ENCODE measurements at places on chromosomes 13 and 19.

- DNase-seq = no peak
These were observed 1.8 kb upstream of the NEK3 start for GRCh38 chr13:52161181-52161646.

- DNase-seq = peak; percentile 49
These were observed 13.7 kb downstream of the KLHL26 start for GRCh38 chr19:18650468-18651041.

GRCh38 chr13:45257638-45258333, 56.9 kb upstream of the KCTD4 start:
- DNase-seq = no peak

DNA sequence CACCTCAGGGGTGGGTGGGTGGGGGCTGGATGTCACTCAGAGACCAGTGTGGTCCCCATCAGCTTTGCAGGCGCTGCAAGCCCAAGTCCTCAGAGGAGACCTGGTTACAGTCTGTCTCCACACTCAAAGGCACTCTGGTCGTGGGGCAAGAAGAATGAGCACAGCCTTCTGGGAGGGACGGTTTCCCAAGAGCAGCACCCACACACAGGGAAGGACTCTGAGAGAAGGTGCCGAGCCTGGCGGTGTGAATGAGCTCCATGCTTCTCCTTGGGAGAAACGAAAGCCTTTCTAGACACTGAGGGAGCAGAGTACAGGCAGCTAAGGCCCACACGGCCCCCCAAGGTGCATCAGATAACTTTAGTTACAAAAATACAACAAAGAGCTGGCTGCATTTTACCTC, 473.6 kb downstream of the FOXO1 start:
- no peak for DNase-seq

DNA sequence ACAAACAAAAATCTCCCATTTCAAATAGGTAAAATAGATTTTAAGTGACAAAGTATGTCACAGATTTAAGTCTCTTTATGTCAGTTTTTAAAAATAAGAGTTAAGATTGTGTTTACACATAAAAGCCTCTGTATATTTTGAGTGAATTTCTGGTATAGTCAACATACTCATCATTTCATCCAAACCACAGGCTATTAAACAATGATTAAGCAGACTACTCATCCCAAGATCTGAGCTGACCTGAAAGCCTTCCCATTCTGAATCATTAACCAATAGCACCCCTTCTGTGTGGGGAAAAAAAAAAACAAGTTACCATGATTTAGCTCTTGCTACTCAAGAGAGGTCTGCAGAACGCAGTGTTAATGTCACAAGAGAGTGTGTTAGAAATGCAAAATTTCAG, 284.4 kb upstream of the NBEA start:
- DNase-seq = no peak

DNA sequence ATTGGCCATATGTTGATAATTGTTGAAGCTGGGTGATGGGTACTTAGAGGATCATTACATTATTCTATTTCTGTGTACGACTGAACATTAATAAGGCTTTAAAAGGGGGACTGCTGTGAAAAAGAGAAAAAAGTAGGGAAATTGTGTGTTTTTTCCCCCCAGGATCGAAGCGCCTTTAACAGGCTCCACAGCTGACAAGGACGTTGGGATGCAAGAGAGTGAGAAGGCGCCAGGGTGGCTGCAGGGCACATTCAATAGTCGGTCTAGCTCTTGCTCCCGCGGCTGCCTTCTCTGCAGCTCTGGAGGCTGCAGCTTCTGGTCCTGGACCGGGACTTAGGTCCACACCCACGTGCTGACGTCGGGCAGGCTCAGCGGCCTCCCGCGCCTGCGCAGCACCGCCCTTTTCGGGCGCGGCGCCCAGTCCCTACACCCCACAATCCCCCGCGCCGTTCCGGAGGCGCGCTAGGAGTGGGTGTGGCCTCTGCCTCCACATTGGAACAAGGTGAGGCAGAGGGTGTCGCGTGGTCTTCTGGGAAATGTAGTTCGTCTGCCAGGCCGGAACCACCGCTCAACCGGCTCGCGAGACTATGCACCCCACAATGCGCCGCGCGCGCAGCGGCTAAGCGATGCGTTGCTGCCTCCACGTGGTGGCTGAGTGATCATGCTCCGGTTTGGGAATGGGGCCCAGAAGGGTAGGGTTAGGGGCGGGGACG, 4.9 kb upstream of the LRFN3 start:
- peak; percentile 92 for DNase-seq

DNA sequence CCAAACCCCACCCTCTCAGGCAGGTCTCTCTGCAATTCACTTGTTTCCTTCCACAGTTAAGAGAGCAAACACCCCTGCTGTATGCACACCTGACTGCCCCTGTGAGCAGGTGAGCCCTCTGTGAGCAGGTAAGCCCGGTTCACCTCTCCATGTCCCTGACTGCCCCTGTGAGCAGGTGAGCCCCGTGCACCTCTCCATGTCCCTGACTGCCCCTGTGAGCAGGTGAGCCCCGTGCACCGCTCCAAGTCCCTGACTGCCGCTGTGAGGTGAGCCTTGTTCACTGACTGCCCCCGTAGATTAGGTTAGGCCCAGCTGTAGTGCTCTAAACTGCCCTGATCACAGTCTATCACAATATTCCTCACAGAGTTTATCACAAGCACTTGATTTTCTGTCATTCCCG, 29.2 kb downstream of the TMTC4 start:
- DNase-seq = no peak

DNA sequence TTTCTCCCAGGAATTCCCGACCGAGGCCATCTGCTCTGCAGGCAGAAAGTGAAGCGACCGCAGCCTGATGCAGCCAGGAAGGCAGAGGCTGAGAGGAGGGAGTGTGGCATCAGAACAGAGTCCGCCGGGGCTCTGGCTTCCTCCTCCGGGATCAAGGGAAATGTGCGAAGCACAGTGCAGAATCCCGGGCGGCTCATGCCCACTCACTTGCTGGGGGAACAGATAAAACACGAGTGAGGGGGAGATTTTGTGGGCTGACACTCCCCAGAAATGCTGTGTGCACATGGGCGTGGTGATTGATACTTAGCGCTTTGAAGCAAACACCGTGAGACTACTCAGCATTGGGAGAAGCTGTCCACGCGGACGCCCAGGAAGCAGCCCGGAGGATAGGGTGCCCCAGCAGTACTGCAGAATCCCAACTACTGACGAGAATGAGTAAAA, 75.3 kb upstream of the POMP start:
- DNase-seq = no peak

GRCh38 chr13:67645874-67646467, 415.8 kb upstream of the PCDH9 start:
- no peak for DNase-seq

DNA sequence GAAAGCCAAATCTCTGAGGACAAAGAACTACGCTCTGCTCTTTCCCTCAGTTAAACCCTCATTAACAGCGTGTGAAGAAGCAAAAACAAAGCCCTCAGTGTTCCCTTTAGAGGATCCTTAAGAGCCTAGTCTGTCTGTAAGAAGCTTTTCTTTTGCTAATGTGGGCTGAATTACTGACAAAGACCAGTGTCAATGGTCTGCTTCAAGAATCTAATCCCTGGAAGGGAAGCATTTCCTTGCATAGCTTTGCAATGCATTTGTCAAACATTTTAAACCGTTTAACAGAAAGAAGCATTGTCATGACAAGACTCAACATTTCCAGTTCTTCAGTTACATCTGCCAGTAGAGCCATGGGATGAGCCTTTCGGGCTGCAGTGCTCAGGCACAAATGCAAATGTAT, 64.9 kb downstream of the EDNRB start:
- no peak for DNase-seq

GRCh38 chr19:51470966-51471365, 7.4 kb upstream of the CEACAM18 start:
- DNase-seq = no peak

- DNase-seq = no peak
These were observed 22.3 kb upstream of the CLDN10 start for GRCh38 chr13:95530178-95530577.

DNA sequence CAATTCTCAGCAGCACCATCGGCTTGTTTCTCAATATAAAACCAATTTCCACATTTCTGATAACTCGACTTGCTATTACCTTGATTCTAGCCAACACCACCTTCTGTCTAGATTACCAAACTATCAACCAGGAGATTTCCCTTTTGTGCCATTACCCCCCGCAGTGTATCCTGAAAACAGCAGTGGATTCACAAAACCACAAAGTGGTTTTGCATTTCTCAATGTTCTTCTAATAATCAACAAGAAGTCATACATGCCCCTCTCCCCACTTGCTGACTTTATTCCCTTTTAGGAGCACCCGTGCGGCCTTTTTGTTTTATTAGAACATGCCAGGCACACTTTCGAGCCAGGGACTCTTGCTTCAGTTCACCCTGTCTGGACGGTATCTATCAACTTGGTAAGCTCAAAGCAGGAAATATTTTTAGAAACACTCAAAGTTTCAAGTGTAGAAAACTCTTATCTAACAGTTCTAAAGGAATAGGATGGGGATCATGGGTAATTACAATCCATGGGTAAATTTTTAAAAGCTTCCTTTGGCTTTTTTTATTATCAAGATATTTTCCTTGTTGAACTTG, 967.4 kb downstream of the EFNB2 start:
- no peak for DNase-seq

GRCh38 chr19:4061178-4061682, 5.5 kb downstream of the ZBTB7A start:
- no peak for DNase-seq

GRCh38 chr19:28530406-28531035, 682.4 kb downstream of the UQCRFS1 start:
- no peak for DNase-seq

- no peak for DNase-seq
These were observed 26.5 kb downstream of the CD177 start for GRCh38 chr19:43380008-43380407.

- DNase-seq = no peak
These were observed 17.6 kb downstream of the ZNF121 start for GRCh38 chr19:9566729-9567128.

All from GM04503 (cell line).